Progenitor cell of endocrine pancreas (in vitro differentiated cells): ENCODE measurements at places on chromosomes 3 and 15. TPM values are rescaled to one million over a fixed set of nuclear protein-coding genes. Genes with fewer than 3 reads are reported as not detected.

DNA sequence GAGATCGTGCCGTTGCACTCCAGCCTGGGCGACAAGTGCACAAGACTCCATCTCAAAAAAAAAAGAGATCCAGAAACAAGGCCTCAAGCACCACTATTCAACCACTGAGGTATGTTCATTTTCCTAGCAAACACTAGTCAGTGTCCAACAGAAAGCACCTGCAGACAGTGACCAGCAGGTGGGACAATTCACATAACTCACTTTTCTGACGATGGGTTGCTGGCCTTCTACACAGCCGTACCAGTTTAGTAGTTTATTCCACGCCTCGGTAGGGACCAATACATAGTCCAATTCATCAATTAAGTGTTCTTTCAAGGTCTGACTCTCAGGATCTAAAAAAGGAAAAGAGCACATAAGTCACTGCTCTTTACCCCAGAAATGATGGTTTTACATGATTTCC is 12.4 kb downstream of the USP4 start:
- no peak for DNase-seq
- no peaks in the 10 kb centered on the region for H3K4me1 ChIP-seq
- H3K4me3 ChIP-seq, result no peak overlapping the region
- H3K27ac ChIP-seq, result no peak overlapping the region
- H3K27me3 ChIP-seq, result no peaks in the 10 kb centered on the region

STARD5 gene
- total RNA-seq, result 3.0 and 4.0 TPM in 2 replicates

GRCh38 chr3:124269619-124270018 is 277.7 kb upstream of the ROPN1 start:
- H3K27me3 ChIP-seq, result no peaks in the 10 kb centered on the region
- no peak overlapping the region for H3K4me3 ChIP-seq
- H3K27ac ChIP-seq, result no peak overlapping the region
- H3K36me3 ChIP-seq, result peaks cover 2% of the 10 kb centered on the region
- no peak for DNase-seq

DNA sequence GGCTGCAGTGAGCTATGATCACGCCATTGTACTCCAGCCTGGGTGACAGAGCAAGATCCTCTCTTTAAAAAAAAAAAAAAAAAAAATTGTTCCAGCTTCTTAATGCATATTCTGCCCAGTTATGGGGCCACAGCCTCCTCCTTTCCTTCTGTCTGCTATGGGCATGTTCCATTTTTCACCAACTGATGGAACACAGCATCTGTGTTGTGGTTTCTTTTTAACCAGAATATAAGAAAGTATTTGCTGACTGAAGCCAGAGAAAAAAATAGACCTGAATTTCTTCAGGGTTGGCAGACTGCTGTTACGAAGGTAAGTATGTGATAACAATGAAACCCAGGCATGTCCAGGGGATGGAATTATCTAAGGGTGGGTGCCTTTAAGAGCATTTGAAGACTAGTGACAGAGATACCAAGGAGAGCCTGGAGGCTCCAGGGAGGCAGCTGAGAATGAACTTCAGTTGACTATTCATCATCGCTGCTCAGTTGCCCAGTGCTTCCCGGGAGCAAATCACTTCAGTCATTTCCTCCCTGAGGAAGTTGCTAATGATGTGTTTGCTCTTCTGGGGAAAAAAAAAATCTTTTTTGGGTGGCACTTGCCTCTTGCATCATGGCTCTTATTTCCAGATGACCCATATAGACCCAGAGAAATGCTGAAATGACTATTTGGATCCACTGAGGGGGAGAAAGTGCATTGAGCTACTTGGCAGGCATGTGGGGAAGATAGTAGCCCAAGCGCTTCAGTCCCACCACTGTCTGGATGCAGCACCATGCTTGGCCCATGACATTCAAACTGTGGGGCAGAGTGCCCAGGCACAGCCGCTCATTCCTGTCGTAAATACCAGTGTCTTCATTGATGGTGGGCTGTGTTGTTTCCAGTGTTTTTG is 14.5 kb downstream of the NCBP2 start:
- H3K4me3 ChIP-seq, result no peak overlapping the region
- DNase-seq, result no peak
- H3K27ac ChIP-seq, result no peak overlapping the region
- H3K27me3 ChIP-seq, result no peaks in the 10 kb centered on the region
- H3K4me1 ChIP-seq, result no peaks in the 10 kb centered on the region
